ENCODE measurements at places on chromosomes 13 and 19. TPM values are rescaled to one million over a fixed set of nuclear protein-coding genes. Genes with fewer than 3 reads are reported as not detected.

TSSK6 gene
- total RNA-seq: 0.84 TPM

TEX101 gene
- total RNA-seq: not detected

FFAR1 gene
- total RNA-seq: not detected

CEACAM8 gene
- not detected for total RNA-seq

SIGLECL1 gene
- total RNA-seq: not detected

ZNF729 gene
- not detected for total RNA-seq

RNF225 gene
- total RNA-seq: not detected

PBX4 gene
- 3.2 TPM for total RNA-seq

ZNF208 gene
- total RNA-seq: not detected

PIN1 gene
- total RNA-seq: 199 TPM

B9D2 gene
- total RNA-seq: 12.6 TPM

All from bronchus fibroblast of lung (primary cell).